ENCODE measurements at places on chromosomes 1 and 21.
A peak's percentile ranks its signal among the peaks of the same experiment; 100 is the strongest.

- DNase-seq: peak; percentile 31
Measured at GRCh38 chr1:242828199-242828598, 303.7 kb upstream of the PLD5 start.

- DNase-seq: no peak
Measured at GRCh38 chr21:45442276-45442675, 37.3 kb downstream of the COL18A1 start.

GRCh38 chr1:7983086-7983778, 21.7 kb downstream of the PARK7 start:
- no peak for DNase-seq

DNA sequence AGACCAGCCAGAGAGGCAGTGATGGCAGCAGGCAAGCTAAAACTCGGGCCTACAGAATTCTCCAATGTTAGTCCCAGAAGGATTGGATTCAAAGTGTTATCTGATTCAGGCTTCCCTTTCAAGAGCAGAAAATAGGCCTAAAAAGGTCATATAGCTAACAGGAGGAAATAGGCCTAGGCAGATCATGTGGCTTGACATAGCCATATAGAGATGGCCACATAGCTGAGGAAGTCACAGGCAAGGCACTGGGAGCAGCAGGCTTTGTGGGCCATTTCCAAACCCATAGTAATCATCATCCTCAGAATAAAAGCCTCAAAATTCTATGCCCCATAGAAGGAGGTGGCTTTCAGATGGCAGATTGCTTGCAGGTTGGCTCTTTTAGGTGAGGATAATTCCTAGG, 29.0 kb upstream of the LMO4 start:
- no peak for DNase-seq

- DNase-seq: no peak
Measured at GRCh38 chr1:172781513-172782140, 122.7 kb downstream of the FASLG start.
